ENCODE measurements at places on chromosomes 6 and 20. TPM values are rescaled to one million over a fixed set of nuclear protein-coding genes. Genes with fewer than 3 reads are reported as not detected.
A peak's percentile ranks its signal among the peaks of the same experiment; 100 is the strongest.

DNA sequence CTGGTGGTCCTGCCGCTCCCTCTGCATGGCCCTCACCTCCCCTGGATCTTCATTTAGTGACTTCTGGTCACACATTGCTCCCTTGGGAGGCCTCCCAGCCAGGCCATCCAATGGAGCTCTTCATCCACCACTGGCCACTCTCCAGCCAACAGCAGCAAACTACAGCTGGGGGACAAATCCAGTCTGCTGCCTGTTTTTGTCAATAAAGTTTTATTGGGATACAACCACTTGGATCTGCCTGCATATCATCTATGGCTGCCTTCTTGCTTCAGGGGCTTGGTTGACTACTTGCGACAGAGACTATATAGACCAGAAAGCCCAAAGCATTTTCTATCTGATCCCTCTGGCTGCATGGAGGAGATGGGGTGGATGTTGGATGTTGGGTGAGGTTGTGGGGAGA, 156.6 kb upstream of the SULF2 start:
- no peak for DNase-seq

- no peak for DNase-seq
Observed at GRCh38 chr6:165831812-165832510, 168.9 kb upstream of the PDE10A start.

- peak; percentile 92 for DNase-seq
Observed at GRCh38 chr6:134288538-134289203, 29.2 kb downstream of the SGK1 start.

- DNase-seq: no peak
Observed at GRCh38 chr6:119453242-119454200, 104.0 kb upstream of the MAN1A1 start.

Gene BPIFB4
- polyA plus RNA-seq: not detected

Gene TFEB
- 6.8 TPM for polyA plus RNA-seq

DNA sequence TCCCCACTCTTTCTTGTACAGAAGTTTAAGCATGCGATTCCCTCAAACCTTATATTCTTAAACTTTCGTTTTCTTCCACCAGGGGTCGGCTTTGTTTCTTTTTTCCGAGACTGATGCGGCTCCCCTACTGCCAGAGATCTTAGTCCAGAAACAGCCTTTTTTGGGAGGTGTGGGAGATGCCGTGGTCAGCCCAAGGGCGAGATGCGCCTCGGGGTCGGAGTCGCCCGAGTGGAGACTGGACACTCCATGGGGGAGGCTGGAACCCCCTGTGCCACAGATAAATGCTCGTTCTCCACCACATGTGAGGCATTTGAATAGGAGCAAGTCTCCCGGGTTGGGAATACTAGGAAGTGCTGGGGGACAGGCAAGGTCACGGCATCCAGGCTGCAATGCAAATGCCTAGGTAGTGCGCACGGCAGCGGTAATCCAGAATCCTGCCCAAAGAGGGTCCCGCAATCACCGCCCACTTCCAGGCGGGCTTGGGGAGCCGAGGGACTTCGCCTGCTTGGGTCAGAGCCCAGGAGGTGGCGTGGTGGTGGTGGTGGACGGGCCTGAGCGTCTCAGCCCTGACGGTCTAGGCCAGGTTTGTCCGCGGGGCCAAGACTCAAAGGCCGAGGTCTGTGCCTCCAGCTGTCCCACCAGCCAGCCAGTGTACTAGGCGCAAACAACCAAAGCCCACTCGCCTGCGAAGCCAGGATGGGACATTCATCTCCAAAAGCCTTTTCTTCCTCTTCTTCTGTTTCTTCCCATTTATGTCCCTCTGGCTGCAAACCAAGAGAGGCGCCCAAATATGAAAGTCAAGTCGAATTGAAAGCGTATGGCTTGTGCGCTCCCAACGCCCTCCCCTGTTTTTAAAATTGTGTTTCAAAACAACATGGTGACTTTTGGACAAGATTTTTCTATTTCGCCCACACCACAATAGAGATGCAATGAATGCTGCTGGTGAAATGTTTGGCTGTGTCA, 39.3 kb upstream of the OSTM1 start:
- DNase-seq: peak; percentile 47

Gene TRIM27
- 52.1 TPM for polyA plus RNA-seq

Gene CST4
- not detected for polyA plus RNA-seq

GRCh38 chr6:88823998-88824397, 139.4 kb downstream of the RNGTT start:
- no peak for DNase-seq

Gene DUSP15
- 3.4 TPM for polyA plus RNA-seq

DNA sequence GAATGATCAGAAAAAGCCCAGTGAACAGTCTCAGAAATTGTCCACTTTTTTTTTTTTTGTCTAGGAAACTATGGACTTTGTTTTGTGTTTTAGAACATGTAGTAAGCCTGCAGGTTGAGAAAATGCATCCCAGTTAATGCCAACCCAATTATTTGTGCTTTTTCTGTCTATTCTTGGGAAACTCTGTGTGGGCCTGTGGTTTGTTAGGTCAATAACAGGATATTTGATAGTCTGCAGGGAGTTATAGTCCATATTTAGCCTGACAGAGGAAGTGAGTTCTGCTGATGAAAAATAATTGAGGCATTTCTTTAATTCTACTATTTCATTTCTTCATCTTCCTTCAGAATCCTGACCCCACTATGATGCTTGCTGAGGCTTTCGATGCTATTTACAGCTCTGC, 154.0 kb upstream of the LAMP5 start:
- DNase-seq: no peak
